ENCODE measurements at places on chromosomes 13 and 19.

DNA sequence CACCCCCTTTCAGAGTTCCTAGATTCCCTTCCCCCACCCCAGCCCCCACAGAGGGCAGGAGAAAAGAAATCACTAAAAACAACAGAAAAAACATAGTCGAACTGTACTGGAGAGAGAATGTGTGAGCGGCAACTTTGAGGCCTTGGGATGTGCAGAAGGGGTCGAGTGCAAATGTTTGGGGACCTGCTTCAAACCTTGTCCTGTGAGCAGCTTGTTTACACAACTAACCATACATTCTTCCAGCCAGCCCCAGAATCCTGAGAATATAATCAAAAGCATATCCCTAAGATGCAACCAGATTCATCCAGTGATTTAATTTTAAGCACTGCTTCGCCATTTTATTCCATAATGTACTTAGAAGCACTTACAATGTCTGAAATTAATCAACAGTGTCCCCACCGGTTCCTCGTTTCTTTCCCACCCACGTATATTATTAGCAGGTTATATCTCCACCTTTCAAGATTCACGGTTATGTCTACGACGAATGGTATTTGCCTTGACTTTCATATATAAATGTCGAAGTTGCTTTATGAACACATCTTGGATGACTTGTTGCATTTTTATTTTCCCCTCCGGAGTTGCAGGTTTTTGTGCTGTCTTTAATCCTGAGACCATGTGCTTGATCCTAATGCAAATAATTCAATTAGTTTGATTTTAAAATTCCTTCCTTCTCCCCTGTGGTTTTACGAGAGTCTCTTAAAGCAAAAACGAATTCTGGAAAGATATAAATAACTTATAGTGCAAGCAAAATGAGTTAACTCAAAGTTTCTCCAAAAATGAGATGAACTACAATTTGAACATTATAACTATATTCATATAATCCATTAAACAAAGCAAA, 107.6 kb downstream of the ZIC5 start:
- DNase-seq: no peak

GRCh38 chr19:31418055-31418454, 68.8 kb upstream of the TSHZ3 start:
- no peak for DNase-seq

DNA sequence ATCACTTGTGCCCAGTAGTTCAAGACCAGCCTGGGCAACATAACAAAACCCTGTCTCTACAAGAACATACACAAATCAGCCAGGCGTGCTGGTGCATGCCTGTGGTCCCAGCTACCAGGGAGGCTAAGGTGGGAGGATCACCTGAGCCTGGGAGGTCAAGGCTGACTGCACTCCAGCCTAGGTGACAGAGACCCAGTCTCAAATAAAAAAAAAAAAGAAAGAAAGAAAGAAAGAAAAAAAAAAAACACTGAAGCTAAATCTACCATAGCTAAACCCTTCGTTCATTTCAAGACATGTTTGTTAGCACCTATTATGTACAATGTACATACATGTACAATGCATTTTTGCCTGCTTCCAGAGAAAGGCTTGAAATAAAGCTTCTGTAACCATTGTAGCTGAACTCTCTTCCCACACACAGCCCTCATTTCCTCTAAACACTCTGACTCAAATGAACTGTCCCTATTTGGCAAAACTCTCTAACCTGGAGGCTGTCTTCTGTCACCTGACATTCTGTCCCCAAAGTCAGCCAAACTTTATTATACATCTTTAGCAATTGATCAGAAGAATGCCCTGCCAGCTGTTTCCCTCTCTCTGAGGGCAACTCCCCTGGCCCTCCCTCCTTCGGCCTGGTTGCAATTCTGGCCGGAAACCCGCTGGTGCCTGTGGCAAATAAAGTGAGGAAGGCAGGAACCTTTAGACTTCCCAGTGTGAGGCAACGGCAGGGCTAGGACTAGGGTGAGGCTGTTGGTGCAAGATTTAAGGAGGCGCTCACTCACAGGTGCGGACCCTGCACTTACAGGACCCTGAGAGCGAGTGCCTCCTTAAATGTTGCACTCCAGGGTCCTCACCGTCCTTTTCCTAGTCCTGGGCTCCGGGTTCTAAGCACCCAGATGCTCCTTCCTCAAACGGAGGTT, 1.8 kb downstream of the ETHE1 start:
- no peak for DNase-seq

- no peak for DNase-seq
Measured at GRCh38 chr19:54427586-54427985, 12.3 kb downstream of the TTYH1 start.

GRCh38 chr13:112879283-112879833, 89.7 kb upstream of the MCF2L start:
- DNase-seq: no peak

DNA sequence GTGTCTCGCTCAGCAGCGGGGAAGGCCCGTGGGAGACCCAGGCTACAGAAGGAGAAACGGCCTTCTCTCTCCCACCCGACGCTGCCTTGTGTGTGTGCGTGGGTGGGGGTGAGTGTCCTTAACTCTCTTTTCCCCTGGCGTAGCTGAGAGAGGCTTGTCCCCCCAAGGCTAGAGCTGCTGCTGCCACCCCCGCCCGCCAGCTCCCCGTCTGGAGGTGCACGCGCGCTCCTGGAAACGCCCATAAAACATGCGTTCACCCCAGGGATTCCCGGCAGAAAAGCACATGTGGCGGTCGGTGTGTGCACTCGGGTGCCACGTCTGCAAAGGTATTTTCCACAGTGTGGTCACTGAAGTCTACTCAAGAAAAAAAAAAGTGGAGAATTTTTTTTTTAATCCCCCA, 36.1 kb downstream of the GADD45B start:
- no peak for DNase-seq

DNA sequence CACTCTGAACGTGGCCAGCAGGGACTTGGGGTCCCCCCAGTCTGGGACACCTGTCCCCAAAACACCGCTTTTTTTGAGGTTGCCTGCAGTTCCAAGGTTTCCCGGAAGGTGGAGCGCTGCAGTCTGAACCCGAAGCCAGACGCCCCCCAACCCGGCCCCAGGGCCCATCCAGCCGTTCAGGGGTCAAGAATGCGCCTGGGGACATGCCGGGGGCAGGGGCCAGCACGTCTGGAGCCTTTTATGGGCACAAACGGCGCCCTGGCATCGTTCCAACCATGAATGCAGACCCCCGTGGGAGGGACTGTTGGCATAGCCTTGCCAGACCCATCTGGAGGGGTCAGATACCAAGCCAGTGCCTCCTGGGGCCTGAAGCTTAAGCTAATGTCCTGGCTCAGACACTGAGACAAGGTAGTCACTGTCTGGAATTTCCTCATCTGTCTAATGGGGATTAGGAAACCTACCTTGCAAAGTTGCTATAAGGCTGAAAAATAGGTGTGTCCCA, 6.9 kb downstream of the S1PR5 start:
- DNase-seq: no peak

- DNase-seq: no peak
Measured at GRCh38 chr13:97067017-97067895, 73.0 kb upstream of the OXGR1 start.

All from activated CD8-positive, alpha-beta memory T cell treated with anti-CD3 and anti-CD28 coated beads for 1 hour (primary cell).